ENCODE measurements at places on chromosomes 16 and 17. TPM values are rescaled to one million over a fixed set of nuclear protein-coding genes. Genes with fewer than 3 reads are reported as not detected.

LGALS9B gene
- total RNA-seq, result not detected

SLC12A3 gene
- total RNA-seq, result not detected

FBXO39 gene
- not detected for total RNA-seq

GRCh38 chr17:33057564-33057963 is 65.9 kb downstream of the SPACA3 start:
- no peak overlapping the region for H3K27ac ChIP-seq
- H3K4me1 ChIP-seq, result no peaks in the 10 kb centered on the region
- no peak overlapping the region for H3K4me3 ChIP-seq

GRCh38 chr17:73753751-73754496 is 109.7 kb upstream of the SDK2 start:
- H3K36me3 ChIP-seq, result no peaks in the 10 kb centered on the region
- no peak for DNase-seq
- no peak overlapping the region for H3K4me3 ChIP-seq
- no peak overlapping the region for H3K27ac ChIP-seq
- no peaks in the 10 kb centered on the region for H3K27me3 ChIP-seq
- H3K4me1 ChIP-seq, result no peaks in the 10 kb centered on the region

DNA sequence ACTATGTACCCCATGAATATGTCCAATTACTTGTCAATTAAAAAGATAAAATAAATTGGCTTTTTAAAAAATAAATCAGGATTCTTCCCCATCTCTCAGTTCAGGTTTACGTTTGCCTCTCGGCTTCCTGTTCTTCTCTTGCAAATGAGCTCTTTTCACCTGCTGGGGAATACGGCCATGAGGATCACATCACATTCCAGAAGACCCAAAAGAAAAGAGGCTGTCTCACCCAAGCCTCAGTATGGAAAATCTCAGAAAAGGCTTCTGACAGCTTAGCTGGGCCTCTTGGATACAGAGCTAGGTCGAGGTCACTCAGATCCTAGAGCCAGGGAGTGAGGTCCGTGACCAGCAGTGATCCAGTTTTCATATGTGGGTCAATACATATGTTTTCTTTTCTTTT is 171.2 kb upstream of the SDK2 start:
- no peaks in the 10 kb centered on the region for H3K27me3 ChIP-seq
- H3K27ac ChIP-seq, result no peak overlapping the region
- H3K4me1 ChIP-seq, result no peaks in the 10 kb centered on the region
- no peak for DNase-seq
- H3K36me3 ChIP-seq, result no peaks in the 10 kb centered on the region
- no peak overlapping the region for H3K4me3 ChIP-seq

GRCh38 chr16:21145738-21146137 is 4.9 kb downstream of the DNAH3 start:
- peaks cover 6% of the 10 kb centered on the region for H3K4me1 ChIP-seq
- no peaks in the 10 kb centered on the region for H3K36me3 ChIP-seq
- no peak for DNase-seq
- no peaks in the 10 kb centered on the region for H3K27me3 ChIP-seq

DNA sequence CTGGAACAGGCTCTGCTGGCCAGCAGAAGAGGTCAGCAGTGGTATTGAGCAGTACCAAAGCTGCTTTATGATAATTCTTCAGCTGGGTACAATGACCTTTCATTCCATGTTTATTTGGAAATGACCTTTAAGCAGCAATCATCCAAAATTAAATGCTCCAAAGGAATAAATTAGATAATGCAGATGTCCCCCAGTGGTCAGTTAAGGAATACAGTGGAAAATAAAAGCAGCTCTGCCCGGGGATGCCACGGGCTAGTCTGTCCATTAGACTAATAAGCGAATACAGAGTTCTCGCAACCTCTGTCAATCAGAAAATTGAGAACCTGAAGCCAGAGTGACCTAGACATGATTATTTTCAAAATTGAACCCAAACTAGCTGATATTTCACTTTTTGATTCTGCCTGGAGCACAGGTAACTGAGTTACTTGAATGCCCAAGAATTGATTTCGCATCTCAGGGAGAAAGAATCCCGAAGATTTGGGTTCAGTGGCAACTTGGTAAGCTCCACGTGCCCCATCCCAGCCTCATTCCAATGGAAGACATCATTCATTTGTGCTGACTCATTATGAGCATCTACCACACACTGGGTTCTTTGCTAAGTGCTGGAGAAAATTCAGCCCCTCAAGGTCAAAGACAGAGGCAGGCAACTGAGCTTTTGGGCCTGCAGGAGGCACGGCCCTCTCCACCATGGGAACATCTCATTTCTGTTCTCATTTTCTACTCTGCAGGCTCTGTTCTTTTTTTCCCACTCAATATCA is 34.4 kb upstream of the SLC39A11 start:
- no peak overlapping the region for H3K27ac ChIP-seq
- no peaks in the 10 kb centered on the region for H3K27me3 ChIP-seq
- no peak for DNase-seq
- H3K36me3 ChIP-seq, result no peaks in the 10 kb centered on the region
- no peak overlapping the region for H3K4me3 ChIP-seq

DNA sequence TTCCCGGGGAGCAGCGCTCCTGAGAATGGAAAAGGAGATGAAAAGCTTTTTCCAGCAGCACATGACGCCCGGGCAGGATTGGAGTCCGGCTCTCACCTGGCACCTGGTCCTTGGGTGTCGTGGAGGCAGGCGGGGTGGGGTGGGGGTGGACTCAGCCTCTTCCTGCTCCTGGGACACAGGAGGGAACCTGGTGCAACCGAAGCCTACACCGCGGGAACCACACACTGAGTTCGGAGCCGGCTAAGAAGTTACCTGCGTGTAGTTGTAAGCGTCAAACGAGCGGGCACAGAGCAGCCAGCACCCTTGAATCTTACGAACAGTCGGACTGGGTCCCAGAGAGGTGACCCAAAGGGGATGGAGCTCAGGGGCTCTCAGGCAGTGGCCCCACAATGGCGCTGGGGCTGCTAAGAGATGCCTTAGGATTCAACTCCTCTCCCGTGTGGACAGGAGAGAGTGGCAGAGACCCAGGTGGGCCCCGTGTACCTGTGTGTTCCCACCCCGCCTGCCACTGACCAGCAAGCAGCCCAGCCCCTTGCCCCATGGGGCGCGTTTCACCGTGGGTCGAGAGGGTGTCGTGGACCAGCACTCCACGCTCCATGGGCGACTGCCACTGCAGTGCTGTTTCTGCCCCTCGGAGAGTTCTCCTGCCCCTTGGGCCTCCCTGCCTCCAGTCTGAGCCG is 105.8 kb upstream of the METRNL start:
- DNase-seq, result no peak
- H3K36me3 ChIP-seq, result no peaks in the 10 kb centered on the region
- no peak overlapping the region for H3K27ac ChIP-seq
- H3K4me1 ChIP-seq, result peaks cover 5% of the 10 kb centered on the region
- no peaks in the 10 kb centered on the region for H3K27me3 ChIP-seq
- H3K4me3 ChIP-seq, result no peak overlapping the region

DNA sequence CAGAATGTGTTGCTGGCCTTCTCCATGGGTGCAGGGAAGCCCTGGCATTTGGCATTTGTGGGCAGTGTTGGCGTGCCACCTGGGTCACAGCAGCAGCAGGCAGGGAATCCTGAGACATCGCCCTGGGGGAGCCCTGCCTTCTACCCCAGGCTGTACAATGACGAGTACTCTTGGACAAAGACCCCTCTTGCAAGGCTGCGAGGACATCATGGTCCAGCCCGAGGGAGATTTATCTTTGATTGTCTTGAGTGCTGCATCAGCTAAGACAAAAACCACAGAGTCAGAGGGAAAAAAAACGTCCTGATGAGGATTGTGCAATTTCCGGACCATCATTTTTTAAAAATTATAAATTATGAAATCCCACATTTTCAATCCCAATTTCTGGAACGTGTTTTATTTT is 3.7 kb downstream of the CRISPLD2 start:
- no peak overlapping the region for H3K4me3 ChIP-seq
- H3K27ac ChIP-seq, result peak overlapping the region; percentile 73
- peaks cover 34% of the 10 kb centered on the region for H3K4me1 ChIP-seq
- DNase-seq, result no peak

GRCh38 chr16:82370282-82370681 is 200.3 kb upstream of the MPHOSPH6 start:
- no peaks in the 10 kb centered on the region for H3K4me1 ChIP-seq
- no peak for DNase-seq
- no peaks in the 10 kb centered on the region for H3K27me3 ChIP-seq
- no peak overlapping the region for H3K27ac ChIP-seq
- no peaks in the 10 kb centered on the region for H3K36me3 ChIP-seq
- H3K4me3 ChIP-seq, result no peak overlapping the region

GRCh38 chr16:87044829-87045228 is 272.4 kb downstream of the C16orf95 start:
- H3K36me3 ChIP-seq, result no peaks in the 10 kb centered on the region
- H3K27me3 ChIP-seq, result peaks cover 34% of the 10 kb centered on the region
- H3K4me3 ChIP-seq, result no peak overlapping the region
- H3K27ac ChIP-seq, result no peak overlapping the region
